Natural killer cell (primary cell): ENCODE measurements at places on chromosomes 6 and 20.

GRCh38 chr6:118511930-118512715 lies 36.0 kb upstream of the PLN start:
- no peak for DNase-seq

GRCh38 chr6:99606656-99607415 lies at the start of gene PRDM13:
Gene PRDM13 (plus strand): TSS chr6:99606833. CDS start chr6:99607035, 202 bp downstream.
- DNase-seq, result no peak

- DNase-seq, result no peak
Measured at GRCh38 chr6:81940451-81940985, 188.0 kb upstream of the TENT5A start.

DNA sequence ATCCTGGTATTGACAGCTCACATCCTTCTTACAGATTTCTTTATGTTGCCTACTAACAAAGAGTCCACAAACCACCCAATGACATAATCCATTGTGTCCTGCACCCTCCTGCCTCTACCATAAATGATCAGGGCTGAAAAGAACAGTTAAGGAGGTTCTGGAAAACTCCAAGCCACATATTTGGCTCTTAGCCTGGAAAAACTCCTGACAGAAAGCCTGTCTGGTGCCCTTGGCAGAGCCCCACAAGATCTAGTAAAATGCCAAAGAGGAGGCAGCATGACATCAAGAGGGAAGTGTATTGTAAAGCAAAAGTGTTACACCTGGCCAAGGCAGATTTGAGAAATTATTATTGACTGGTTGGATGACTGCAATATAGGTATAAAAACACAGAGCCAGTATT lies 126.4 kb upstream of the VGLL2 start:
- no peak for DNase-seq

- no peak for DNase-seq
Measured at GRCh38 chr6:80363501-80364122, 257.1 kb downstream of the BCKDHB start.

DNA sequence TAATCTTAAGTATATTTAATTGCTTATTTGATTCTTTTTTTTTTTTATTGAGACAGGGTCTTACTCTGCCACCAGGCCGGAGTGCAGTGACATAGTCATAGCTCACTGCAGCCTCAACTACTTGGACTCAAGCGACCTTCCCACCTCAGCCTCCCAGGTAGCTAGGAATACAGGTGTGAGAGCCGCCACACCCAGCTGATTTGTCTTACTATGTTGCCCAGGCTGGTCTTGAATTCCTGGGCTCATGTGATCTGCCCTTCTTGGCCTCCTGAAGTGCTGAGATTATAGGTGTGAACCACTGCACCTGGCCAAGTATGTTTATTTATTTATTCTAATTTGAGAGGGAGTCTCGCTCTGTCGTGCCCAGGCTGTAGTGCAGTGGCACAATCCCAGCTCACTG lies 38.2 kb downstream of the PTPN1 start:
- no peak for DNase-seq

DNA sequence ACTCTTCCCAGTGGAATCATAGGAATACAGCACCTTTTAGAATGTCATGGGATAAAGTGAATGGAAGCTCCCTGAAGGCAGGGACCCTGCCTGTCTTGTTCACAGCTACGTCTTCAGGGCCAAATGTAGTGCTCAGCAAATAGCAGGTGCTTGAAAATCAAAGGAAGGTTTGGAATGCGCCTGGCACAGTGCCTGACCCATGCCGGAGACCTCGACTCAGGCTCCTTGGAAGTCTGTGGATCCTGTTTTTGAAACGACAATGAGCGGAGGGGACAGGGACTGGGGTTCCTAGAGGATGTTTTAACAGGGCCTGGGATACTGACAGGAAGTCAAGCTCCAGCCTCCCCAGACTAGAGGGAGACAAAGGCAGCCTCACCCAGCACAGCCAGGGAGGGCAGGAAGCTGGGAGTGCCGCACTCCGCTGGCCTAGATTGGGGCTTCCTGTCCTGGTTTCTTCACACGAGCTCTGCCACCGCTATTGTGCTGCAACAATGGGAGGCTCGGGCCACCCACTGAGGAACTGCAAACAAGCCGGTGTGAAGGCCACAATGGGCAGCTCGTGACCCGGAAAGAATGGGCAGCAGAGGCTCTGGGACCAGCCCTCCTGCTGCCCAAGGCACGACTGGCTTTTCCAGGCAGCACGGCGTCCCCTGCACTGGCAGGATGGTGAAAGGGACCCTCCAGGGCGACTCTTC lies 76.7 kb downstream of the PREX1 start:
- DNase-seq, result peak; percentile 77

GRCh38 chr20:13006825-13007224 lies 1.9 kb upstream of the SPTLC3 start:
- no peak for DNase-seq

- no peak for DNase-seq
Measured at GRCh38 chr20:208942-209566, 18.0 kb upstream of the DEFB129 start.

GRCh38 chr6:54419885-54420284 lies 111.6 kb downstream of the TINAG start:
- DNase-seq, result no peak

GRCh38 chr6:37115236-37115895 lies 54.6 kb upstream of the PIM1 start:
- no peak for DNase-seq
